ENCODE measurements at places on chromosomes 4 and X.

- no peak for DNase-seq
Observed at GRCh38 chr4:128846063-128846462, 36.6 kb downstream of the JADE1 start.

- no peak for DNase-seq
Observed at GRCh38 chr4:89268679-89269078, 38.9 kb downstream of the GPRIN3 start.

DNA sequence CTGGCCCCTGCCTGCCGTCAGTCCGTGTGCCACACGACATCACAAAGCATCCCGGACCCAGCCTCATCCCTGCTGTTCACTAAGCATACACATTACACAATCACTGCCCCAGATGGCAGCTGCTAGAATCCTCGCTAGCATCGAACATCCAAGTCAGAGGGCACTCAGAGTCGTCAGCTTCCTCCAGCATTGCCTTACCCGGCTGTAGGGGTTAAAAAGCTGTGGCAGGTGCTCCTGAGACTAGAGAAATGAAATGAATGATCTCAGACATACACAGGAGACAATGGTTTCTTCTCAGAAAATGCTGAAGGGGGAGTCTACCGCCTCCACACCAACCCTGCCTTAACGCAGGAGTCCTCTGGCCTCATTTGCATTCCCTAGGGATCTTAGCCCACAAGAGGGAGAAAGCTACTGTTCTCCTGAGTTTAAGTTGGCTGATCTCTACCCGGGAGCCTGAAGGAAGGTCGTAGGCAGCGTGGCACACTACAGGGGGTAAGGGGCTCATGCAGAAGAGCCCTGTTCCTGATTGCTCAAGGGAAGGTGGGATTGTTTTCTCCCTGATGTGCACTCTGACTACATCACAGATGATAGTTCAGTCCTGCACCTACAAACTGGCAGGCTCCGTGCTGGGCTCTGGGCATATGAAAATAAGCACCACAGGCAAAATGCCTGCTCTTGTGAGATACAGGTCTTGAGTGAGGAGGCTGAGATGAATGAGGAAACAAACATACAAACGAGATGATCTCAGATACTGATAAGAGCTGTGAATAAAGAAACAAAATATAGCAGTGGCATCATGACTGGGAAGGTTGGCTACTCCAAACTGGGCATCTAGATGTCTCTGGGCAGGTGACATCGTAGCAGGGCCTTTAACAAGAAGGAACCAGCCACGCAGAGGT is 2.6 kb upstream of the KIAA0232 start:
- no peak for DNase-seq

DNA sequence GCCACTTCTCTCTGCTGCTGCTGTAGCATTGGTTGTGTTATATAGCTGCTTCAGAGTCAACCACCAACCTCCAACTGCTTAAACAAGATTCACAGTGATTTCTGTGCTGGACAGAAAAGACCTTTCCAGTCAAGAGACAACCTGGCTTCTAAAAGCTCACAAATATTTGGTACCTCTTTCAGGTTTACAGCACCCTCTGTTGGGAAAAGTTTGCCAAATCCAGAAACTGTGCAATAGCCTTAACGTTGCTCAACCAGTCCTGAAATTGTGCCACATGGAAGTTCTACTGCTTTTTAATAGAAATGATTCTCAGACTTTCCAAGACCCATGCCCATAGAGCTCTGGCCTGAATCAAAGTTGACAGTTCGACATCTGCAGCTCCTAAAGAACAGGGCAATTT is 842.1 kb upstream of the HTR2C start:
- DNase-seq: peak; percentile 18

DNA sequence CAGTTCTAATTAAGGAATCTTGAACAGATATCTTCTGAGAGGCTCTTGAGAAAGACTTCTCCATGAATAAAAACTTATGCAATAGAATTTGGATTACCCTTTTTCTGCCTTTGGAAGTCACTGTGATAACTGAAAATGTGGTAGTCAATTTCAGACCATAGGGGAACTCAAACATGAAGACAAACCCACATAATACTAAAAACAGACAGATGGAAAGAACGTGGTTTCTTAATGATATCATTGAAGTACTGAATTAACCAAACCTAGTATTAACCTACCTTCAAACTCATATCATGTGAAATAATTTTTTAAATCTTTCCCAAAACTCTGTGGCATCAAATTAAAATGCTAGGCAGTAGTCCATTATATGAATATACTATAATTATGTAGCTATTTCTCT is 153.5 kb downstream of the CAMK2D start:
- DNase-seq: no peak

GRCh38 chrX:21354725-21355124 is 19.5 kb upstream of the CNKSR2 start:
- no peak for DNase-seq

GRCh38 chr4:176052744-176053143 is 12.9 kb upstream of the WDR17 start:
- no peak for DNase-seq

GRCh38 chr4:133720001-133720400 is 481.6 kb downstream of the PABPC4L start:
- DNase-seq: no peak

- no peak for DNase-seq
Observed at GRCh38 chr4:8796096-8796495, 75.5 kb downstream of the HMX1 start.

DNA sequence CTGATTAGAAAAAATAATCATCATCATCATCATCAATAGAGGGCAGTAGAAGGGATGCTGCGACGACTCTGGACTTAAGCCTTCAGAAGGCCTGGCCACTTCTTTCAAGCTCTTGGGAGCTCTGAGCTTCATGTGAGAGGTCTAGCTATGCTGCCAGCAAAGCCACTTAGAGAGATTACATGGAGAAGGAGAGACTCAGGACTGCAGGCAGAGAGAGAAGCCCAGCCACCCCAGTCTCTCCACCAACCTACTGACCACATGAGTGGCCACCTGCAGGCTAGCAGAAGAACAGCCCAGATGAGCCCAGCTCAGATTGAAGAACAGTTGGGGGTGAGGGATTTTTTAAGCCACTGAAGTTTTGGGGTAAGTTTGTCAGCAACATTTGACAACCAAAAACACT is 17.1 kb upstream of the TMEM150C start:
- peak; percentile 19 for DNase-seq

DNA sequence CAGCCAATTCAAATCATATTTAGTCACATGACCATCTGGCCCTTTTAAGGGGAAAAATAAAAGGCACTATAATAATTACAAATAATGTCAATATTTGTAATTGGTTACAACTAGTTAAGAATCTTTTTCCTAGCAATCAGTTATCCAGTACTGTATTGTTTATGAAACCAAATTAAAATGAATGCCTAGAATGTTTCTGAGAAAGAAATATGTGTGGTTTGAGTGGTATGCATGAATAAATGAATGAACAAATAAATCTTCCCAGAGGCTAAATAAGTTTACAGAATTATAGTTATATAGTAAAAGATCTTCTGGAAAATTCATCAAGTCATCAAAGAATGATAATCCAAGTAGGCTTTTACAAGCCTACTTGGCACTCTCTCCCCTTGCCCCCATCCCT is 55.8 kb upstream of the F8A3 start:
- DNase-seq: no peak

DNA sequence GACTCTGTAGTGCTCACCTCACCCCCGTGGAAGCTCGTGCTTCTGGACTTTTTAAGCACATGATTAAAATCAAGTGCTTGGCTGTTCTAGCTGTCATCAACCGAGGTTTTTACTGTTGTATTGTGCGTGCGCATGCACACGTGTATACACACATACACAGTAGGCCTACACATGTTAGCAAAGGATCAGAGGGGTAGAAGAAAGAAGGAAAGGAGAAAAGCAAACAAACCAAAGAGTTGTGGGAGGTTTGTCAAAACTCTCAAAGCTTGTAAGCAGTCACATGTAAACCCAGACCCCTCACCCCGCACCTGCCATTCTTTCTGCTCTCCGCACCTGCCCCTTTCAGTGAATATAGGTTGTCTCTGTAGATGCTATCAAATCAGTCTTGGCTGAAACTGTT is 311.8 kb downstream of the HS3ST1 start:
- DNase-seq: no peak

DNA sequence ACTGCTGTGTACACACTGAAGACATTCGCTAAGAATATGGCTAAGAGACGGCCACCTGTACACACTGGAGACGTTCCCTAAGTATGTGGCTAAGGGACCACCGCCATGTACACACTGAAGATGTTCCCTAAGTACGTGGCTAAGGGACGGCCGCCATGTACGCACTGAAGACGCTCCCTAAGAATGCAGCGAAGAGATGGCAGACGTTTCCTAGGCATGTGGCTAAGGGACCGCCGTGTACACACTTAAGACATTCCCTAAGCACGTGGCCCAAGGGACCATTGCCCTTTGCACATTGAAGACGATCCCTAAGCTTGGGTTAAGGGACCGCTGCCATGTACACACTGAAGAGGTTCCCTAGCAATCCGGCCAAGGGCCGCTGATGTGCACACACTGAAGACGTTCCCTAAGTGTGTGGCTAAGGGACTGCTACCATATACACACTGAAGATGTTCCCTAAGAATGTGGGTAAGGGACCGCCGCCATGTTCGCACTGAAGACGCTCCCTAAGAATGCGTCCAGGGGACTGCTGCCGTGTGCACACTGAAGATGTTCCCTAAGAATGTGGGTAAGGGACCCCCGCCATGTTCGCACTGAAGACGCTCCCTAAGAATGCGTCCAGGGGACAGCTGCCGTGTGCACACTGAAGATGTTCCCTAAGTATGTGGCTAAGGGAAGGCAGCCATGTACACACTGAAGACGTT is 36.7 kb downstream of the DHRSX start:
- DNase-seq: peak; percentile 99

GRCh38 chrX:153886915-153887314 is 942 bp upstream of the L1CAM start:
- no peak for DNase-seq

GRCh38 chr4:182486881-182487280 is 243.7 kb downstream of the TENM3 start:
- no peak for DNase-seq

GRCh38 chrX:19005909-19006308 is 22.0 kb upstream of the PHKA2 start:
- no peak for DNase-seq

DNA sequence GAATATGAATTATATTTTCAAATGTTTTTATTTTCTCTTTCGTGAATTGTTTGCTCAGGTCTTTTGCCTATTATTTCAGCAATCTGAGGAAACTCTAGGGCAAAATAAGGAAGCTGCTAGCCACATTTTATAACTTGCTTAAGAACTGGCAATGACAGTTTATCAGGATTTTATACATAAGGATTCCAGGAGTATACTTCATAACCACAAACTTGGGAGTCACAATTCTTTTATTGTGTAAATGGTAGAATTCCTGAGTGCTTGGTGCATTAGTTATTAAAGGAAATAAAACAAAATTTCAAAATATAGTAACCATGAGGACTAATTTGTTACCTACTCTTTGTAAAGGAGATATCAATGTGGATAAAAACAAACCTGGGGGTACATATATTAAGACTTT is 54.4 kb downstream of the PALLD start:
- no peak for DNase-seq

DNA sequence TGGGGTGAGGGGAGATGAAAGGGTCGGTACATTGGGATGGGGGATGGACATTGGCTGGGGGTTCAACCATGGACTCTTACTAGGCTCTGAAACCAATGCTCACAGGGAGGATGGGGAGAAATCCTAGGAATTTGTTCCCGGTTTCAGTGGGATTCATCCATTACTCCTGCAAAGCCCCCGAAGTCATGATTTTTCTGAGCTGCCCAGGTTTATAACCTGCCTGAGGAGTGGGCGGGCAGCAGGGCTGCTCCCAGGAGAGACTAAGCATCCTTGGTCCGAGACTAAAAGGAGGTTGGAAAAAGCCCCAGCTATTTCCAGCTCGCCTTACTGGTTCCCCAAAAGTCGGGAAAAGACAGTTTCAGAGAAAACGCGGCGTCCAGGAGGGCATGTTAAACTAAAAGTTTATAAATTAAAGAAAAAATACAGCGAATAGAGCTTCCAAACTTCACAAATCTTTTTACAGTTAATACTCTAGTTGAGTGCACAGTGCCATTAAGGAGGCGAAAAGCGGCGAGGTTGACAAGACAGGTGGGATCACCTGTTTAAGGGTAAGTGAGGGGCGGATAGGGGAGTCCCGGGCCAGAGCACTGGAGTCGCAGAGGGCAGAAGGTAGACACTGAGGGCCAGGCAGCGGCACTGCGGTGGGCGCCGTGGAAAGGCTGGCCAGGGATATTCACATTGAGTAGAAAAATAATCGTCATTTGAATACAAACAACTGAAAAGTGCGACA is 3.7 kb downstream of the NKX3-2 start:
- no peak for DNase-seq
